ENCODE measurements at places on chromosomes 2 and 18. TPM values are rescaled to one million over a fixed set of nuclear protein-coding genes. Genes with fewer than 3 reads are reported as not detected.

The SP5 gene
- total RNA-seq, result not detected

The IL1RL2 gene
- 0.07 TPM for total RNA-seq

The RAB6C gene
- total RNA-seq, result not detected

The FSIP2 gene
- total RNA-seq, result 0.27 TPM

The WDSUB1 gene
- total RNA-seq, result 6.1 TPM

The CIDEA gene
- total RNA-seq, result 2.4 TPM

Data from thoracic aorta endothelial cell (primary cell).